ENCODE measurements at places on chromosomes 5 and 9. TPM values are rescaled to one million over a fixed set of nuclear protein-coding genes. Genes with fewer than 3 reads are reported as not detected.

DNA sequence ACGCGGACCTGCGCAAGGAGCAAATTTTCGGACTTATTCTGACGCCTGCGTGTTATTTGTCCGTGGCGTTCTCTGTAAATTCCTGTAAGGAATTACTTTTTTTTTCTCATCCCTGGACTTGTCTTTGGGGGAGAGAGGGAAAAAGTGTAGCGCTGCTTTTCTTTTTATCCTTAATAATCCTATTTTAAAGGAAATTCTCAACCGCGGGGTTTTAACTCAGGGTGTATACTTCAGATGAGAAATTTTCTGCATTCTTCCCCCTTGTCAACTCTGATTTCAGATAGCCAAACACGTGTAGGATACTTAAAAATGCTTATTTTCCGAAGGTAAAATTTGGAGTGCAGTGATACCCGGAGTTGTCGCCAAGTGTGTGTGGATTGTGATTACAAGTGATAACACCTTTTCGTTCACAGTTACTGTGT lies 853 bp downstream of the DCP2 start:
- no peak for DNase-seq

DNA sequence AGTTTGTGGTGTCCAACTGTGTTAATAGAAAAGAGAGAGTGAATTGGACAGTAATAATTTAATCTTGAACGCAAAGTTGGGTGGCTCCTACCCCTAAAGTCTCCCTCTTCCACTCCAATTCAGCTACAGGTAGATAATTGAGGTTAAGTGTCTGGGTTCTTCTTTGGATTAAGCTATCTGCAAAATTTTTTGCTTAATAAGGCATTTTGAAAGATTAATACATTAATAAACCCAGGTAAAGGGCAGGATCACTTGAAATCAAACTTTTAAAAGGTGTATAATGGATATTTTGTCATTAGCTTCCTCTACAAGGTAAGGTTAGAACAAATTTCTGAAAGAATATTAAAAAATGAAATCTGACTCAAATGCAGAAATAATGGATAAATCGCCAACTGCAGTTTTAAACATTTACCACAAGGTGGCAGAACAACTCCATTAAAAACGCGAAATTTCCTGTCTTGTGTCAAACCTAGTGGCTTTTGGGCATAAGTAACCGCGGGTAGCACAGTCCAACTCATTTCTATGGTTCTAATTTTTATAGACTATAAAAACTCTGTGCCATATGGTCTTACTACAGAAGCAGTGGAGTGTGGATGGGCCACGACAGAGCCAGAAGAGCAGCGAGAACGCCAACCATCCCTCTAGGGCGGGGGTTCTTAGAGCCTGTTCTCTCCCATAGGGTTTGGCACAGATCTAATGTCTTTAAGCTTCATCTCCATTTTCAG lies 276.5 kb downstream of the ARHGEF28 start:
- DNase-seq: no peak

GRCh38 chr5:149040421-149040820 lies 22.4 kb downstream of the SH3TC2 start:
- DNase-seq: no peak

GRCh38 chr5:16074358-16074757 lies 105.2 kb downstream of the MARCHF11 start:
- DNase-seq: no peak

DNA sequence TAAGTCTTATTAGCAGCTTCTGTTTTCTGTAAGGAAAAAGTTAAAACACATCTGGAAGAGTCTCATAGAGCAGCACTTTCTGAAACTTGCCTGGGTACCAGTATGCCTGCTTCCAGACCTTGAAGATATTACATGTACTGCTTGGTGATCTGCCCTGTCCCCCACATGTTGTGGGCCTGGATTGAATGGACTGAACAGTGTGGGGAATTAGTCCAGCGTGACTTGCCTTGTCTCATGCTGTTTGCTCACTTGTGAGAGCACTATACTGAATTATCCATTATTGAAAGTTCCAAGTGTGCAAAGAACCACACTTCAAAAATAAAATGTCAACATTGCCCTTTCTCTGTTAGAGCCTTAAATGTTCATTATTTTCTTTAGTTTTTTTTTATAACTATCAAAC lies 8.9 kb downstream of the CTNNA1 start:
- DNase-seq: no peak

DNA sequence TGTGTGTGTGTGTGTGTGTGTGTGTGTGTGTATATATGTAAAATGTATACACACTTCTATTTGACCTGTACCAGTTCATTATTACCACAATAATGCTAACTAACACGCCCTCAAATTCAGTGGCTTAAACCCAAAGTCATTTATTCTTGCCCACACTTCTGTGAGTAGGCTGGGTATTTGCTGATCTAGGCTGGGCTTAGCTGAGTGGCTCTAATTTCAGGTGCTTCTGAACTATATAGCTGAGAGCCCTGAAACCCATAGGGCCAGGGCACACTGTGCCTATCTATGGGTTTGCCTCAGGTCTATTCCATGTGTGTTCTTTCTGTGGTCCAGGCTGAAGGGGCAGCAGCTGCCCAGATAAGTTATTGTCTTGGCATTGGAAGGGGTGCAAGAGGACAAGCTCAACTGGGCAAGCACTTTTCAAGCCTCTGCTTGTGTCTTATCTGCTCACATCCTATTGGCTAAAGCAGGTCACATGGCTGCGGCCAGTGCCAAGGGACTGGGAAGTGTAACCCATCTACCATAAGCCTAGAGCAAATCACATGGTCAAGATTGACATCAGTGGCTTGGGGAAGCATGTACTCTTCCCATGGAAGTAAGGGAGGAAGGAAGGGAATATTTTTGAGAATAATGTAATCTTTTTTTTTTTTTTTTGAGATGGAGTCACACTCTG lies 139.9 kb downstream of the PALM2AKAP2 start:
- DNase-seq: no peak

DNA sequence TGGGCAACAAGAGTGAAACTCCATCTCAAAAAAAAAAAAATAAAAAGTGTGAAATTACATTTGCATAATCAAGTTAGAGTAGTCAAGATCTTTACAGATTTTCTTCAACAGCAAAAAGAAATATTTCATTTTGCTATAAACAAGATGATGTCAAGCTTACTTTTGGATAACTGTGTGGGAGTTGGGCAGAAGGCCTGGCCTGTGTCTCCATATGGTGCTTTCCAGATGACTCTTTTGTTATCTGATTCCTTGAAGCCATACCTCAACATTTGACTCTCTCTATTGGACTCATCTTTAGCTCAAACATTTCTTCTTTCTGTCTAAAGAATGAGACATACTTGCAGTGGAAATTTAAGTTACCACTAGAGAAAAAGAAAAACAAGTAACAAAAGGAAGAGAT lies 246.8 kb downstream of the MSX2 start:
- no peak for DNase-seq

DNA sequence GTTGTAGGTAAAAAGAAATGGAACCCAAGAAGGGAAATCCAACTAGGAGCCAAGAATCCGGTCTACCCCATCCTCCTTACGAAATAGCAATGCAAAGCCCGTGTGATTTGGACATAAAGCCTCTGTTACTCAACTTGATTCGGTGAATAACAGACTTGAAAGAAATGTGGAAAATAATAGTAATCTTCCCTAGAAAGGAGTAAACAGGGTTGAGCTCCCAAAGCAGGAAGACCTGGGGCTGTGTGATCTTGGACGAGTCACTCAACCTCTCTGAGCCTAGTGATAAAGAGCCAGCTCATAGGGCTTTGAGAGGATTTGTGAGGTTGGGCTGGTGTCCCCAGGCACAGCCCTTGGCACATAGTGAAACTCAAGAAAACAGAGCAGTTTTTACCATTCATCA lies 42.7 kb upstream of the IL17B start:
- DNase-seq: no peak

DNA sequence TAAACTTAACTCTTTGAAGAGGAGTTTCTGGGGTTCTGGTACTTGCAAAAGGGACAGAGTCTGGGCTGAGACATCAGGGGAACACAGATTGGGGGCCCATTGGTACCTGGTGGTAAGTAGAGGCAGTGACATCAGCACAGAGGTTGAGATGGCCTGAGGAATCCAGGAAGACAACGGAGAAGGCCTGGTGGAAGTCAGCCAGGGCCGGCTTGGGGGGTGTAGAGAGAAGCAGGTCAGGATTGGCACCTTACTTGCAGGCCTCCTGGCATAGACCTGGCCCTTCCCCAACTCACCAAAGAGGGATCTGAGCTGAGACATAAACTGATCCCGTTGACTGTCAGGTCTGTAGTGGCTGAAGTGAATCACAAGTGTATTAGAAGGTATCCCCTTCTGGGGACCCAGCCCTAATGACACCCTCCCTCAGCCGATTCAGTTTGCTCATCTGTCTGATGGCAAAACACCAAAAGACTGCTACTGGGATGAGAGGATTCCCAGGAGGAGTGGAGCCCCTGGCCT lies 5.5 kb downstream of the NOL6 start:
- DNase-seq: no peak

- peak; percentile 27 for DNase-seq
These were observed 482 bp downstream of the TESK1 start for GRCh38 chr9:35605351-35606137.

DNA sequence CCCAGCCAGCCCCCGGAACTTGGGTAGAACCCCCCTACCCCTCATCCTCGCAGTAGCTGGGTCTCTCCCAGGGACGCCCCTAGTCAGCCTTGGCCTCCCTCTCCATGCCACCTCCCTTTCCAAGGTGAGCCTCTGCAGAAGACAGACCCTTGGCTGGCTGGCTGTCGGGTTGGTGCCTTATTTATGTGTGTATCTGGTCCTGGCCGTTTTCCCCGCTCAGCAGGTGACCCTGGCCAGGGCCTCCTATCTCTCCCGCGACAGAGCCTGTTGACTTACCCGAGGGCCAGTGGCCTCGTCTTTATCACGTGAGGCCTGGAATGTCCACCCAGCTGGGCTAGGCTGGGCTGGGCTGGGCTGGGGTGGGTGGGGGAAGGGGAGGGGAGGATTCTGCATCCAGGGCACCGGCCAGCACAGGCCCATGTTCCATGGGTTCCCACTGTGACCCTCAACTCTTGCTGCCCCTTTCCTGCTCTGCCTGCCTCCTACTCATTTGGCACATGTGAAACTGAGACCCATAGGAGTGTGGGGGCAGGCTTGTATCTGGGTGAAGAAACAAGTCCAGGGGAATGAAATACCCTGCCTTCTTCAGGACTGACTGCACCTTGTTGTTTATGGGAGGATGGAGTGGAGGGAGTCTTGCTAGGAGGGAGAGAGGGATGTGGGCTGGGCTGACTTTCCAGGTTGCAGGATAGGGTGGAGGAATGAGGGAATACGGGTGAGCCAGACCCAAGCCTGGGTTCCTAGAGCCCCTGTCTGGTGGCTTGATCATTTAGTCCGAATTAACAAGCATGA lies 3.1 kb downstream of the CXXC5 start:
- DNase-seq: no peak

- no peak for DNase-seq
These were observed 743.6 kb upstream of the DMAC1 start for GRCh38 chr9:8543219-8543618.

GRCh38 chr9:134966697-134967546 lies 49.2 kb upstream of the FCN1 start:
- DNase-seq: no peak

GRCh38 chr9:90001747-90002146 lies 396.9 kb downstream of the GADD45G start:
- no peak for DNase-seq

GRCh38 chr9:18143073-18143745 lies 330.7 kb upstream of the ADAMTSL1 start:
- no peak for DNase-seq

GRCh38 chr5:132427281-132428146 lies 58.0 kb downstream of the SLC22A5 start:
- no peak for DNase-seq

- no peak for DNase-seq
These were observed 171.1 kb downstream of the DOCK2 start for GRCh38 chr5:169808118-169808581.

- DNase-seq: no peak
These were observed 127.7 kb downstream of the TLE4 start for GRCh38 chr9:79699479-79699878.

- DNase-seq: no peak
These were observed 162.5 kb downstream of the SPOCK1 start for GRCh38 chr5:137336565-137337120.

DNA sequence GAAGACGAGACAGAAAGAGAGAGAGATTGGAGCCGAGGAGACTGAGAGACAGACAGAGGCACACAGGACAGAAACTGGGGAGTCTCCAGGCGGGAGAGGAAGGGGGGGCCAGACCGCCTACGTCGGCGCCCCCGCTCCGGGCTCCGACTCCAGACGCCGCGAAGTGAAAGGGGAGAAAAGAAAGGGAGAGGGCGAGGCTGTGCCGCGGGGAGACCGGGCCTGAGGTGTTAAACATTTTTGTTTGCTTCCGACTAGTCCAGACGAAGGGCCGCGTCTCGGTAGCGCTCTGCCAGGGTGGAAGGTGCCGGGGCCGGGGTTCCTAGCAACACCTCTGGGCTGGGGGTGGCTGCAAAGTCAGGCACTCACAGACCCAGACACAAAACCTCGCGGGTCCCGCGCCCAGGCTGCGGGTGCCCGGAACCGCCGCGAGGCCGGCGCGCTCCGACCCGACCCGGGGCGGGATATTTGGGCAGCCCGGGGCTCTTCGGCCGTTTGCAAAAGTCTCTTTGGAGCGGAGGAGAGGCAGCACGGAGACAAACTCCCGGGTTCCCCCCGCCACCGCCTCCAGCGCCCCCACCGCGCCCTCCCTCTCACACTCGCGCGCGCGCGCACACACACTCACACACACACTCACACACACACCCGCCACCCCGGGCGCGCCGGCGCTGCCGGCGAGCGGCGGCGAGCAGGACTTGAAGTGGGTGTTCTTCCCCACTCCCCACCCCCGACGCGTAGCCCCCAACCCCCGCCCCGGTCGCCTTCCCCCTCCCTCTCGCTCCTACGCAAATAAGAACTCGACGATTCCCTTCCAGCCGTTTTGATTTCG lies 626 bp upstream of the FST start:
- DNase-seq: no peak

DNA sequence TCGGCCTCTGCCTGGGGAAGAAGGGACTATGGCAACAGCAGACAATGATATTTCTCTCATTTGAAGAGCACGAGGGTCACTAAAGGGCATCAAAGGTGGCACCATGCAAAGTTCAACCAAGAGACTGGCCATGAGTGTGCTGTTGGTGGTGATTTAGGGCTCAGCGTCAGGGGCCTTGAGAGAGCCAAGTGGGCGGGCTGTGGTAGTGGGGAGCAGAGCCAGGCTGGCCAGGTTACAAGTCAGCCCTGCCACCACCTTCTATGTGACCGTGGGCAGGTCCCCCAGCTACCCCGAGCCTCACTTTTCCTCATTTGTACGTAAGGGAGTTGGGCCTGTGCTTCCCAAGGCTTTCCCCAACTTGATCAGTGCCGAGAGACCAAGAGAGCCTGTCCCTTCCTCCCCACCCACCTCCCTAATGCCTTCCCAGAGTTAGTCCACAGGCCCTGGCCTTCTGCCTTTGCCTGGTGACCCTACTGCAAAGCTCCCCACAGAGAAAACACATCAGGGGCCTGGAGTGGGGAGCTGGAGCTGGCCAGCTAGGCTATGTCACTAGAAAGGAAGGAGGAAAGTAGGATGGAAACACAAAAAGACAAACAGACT lies 104.3 kb downstream of the PDE6A start:
- DNase-seq: no peak

- no peak for DNase-seq
These were observed 650 bp downstream of the FRMD3 start for GRCh38 chr9:83537331-83538171.

- DNase-seq: no peak
These were observed 120.6 kb downstream of the TRIO start for GRCh38 chr5:14263699-14264098.

The KLF9 gene
- 206 TPM for total RNA-seq

The FAM221B gene
- not detected for total RNA-seq

The MYOZ3 gene
- under 0.01 TPM for total RNA-seq

The ARAP3 gene
- 2.6 TPM for total RNA-seq

The URM1 gene
- 21.3 TPM for total RNA-seq

The PCDHGA9 gene
- 16.7 TPM for total RNA-seq

The N4BP3 gene
- total RNA-seq: 4.9 TPM

The PFN3 gene
- not detected for total RNA-seq

All from breast epithelium (tissue), 4 donors.